Uterus (tissue), 4 donors: ENCODE measurements at places on chromosomes 6 and 20. TPM values are rescaled to one million over a fixed set of nuclear protein-coding genes. Genes with fewer than 3 reads are reported as not detected.

DNA sequence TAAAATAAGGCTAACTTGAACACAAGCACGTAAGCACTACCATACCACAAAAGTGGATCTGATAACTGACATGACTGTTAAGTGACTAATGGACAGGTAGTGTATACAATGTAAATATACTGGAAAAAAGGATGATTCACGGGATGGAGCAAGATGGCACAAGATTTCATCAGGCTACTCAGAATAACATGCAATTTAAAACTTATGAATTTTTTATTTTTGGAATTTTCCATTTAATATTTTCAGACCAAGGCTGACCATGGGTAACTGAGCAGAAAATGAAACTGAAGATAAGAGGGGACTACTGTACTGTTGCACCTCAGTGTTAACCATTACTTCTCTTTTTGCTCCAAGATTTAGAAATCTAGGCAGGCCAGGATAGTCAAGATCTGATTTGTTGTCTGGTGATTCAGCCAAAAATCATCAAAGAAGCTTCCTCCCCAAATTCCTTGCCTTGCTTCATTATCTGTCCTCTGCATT is 45.4 kb downstream of the TPBG start:
- no peak for DNase-seq

GRCh38 chr6:29965873-29966601 is 23.7 kb downstream of the HLA-A start:
- peak; percentile 73 for DNase-seq

DNA sequence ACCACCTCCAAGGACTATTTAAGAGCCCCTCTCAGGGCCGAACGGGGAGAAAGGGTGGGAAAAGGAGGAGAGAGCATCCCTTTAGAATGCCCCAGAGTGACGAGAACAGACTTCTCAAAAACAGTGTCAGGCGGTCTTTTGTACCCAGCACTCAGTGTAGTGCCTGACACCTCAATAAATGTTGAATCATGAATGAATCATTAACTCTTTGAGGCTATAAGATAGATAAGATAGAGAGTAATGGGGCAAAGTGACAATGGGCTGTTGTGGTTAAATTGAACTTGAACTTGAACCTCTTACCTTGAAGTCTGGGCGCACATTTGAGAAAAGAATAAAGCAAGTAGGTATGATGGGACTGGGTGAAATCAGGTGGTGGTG is 7.4 kb downstream of the TCF21 start:
- DNase-seq, result no peak

DNA sequence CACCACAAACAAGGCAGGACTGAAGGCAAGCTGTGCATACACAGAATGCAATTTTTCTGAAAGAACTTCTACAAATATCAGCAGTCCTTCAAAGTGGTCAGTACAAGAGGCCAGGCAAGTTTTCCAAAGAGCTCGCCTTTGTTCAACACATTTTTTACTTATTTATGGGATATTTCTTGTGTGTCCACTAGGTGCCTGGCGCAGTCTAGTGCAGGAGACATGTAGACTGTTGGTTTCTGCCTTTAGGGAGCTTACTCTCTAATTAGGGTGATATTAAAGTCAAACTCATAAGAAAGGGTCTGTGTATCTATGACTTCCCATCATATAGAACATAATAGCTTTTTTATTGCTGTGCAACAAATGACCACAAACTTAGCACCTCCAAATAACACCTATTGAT is 21.2 kb upstream of the VEGFA start:
- DNase-seq, result no peak

- no peak for DNase-seq
Measured at GRCh38 chr6:156943816-156944215, 166.6 kb downstream of the ARID1B start.

DNA sequence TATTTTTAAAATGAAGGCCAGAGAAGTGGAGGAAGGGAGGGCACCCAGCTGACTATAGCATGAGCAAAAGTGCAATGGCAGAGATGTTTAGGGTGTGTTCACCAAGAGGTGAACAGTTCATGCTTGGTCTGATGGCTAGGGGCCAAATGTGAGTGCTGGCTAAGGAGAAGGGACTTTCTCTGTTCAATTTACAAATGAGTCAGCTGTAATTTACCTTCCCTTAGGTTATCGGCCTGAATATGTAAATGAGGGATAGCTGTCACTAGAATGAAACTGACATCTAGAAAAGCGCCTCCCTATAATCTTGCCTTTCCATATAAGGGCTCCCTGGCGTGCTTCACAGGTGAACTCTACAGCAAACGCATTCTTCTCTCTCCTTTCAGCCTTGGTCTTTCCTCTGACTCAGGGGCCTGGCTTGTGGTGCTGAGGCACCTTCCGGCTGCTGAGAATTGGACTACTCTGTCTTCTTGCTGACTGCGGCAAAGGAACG is 114.7 kb upstream of the BACH2 start:
- DNase-seq, result no peak

- DNase-seq, result no peak
Measured at GRCh38 chr6:38149531-38149930, 330.0 kb downstream of the ZFAND3 start.

- no peak for DNase-seq
Measured at GRCh38 chr6:41872147-41872546, 23.0 kb downstream of the USP49 start.

- no peak for DNase-seq
Measured at GRCh38 chr6:147366290-147366689, 142.2 kb upstream of the SAMD5 start.

DNA sequence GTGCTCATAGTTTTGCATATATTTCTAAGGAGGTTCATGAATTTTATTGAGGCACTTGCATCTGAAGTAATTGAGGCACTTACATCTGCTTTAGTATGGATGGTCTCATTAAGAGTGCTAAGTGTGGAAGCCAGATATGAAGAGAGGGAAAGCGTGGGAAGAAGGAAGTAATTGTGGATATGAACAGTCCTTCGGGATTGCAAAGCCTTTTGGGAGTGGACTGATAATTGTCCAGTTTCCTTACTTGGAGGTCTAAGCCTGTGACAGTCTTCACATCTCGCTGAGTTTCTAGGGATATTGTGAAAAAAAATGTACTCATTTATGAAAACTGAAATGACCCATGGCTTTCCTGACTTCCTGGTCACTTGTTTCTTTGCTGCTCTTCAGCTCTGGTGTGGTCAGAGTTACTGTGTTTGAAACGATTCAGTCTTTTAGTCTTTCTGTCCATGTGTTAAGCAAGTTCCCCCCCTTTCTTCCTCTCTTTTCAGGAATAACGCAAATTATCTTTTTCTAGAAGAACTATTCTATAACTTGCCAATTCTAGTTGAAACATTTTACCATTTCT is 137.3 kb downstream of the ZFAND3 start:
- no peak for DNase-seq

DNA sequence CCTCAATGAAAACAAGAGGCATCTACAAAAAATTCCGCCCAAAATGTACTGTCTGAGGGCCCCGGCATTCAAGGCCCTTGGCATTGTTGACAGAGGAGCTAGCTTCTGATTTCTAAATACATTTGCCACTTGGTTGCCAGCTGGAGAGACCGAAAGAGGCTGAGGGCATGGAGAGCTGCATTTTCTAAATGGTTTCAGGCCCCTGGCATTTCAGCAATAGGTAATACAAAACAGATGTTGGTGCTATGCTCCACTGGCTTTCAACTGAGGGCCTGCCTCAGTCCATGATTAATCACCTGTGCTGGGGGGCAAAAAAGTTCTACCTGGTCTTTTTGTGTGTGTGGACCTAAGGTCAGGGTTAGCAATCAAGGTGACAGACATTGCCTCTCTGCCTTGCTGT is 79.5 kb upstream of the ISM1 start:
- no peak for DNase-seq

DNA sequence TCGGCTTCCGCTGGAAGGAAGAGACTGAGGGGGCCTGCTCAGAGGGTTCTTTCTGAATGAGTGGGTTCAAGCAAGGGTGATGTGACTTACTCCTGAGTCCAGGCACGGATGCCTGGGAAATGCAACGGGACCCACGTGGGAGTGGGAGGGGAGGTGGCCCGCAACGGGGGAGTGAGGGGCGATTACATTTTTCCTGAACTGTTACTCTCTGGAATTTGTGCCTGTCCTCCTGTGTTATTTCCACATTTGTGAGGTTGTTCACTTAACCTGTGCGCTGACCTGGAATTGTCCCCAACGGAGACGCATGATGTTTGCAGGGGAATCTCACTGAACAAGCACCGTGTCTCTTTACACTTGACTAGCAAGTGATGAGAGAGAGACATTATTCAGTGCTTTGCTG is 209.4 kb downstream of the CDH4 start:
- no peak for DNase-seq

- DNase-seq, result no peak
Measured at GRCh38 chr6:15974817-15975216, 154.1 kb upstream of the MYLIP start.

- DNase-seq, result no peak
Measured at GRCh38 chr6:137775227-137775626, 91.8 kb upstream of the TNFAIP3 start.

Gene ADTRP
- total RNA-seq, result not detected

Gene OLIG3
- total RNA-seq, result not detected

Gene NRSN1
- total RNA-seq, result 0.35 TPM

Gene CDH4
- not detected for total RNA-seq

Gene SLC17A4
- total RNA-seq, result not detected
